ENCODE measurements at places on chromosomes 2 and 18.

DNA sequence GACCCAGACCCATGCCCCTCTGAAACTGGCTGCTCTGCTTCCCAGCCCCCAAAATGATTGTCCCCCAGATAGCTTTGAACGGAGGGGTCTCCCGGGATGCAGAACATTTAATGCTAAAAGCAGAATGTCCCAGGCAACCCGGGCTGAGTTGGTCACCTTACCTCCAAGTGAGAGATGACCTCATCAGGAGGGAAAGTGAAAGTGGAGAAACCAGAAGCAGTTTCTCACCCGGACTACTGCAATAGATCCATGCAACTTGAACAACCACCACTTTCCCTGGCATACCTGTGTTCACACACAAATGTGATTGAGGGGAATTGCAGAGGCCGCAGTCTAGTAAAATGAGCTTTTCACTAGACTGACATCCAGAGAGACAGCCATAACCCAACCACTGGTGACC, 75.3 kb upstream of the NPAS2 start:
- no peak for ATAC-seq

- no peak for ATAC-seq
Observed at GRCh38 chr2:193895226-193895625, 1700.5 kb upstream of the TMEFF2 start.

GRCh38 chr2:16900405-16901025, 234.9 kb upstream of the CYRIA start:
- no peak for ATAC-seq

DNA sequence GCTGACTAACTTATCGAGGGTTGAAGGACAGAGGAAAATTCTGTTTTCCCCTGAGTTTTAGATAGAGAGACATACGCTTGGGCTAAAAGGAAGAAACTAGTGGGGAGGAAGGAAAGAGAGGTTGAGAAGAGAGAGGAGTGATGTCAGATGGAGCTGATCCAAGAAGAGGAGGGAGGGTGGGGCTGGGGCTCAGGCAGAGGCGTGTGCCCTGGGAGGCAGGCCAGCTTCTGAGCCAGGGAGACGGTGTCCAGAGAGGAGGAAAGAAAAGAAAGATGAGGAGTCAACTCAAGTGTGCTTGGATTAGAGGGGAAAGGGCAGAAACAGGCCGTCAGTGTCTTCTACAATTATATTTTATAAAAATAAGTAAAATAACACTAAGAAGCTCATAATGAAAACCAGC, 56.2 kb downstream of the EMILIN2 start:
- peak; percentile 65 for ATAC-seq

GRCh38 chr2:200929334-200930249, 33.9 kb downstream of the ORC2 start:
- no peak for ATAC-seq

- ATAC-seq, result no peak
Observed at GRCh38 chr2:151933266-151933804, 105.1 kb upstream of the ARL5A start.

GRCh38 chr2:58215429-58215828, 25.7 kb downstream of the FANCL start:
- no peak for ATAC-seq

DNA sequence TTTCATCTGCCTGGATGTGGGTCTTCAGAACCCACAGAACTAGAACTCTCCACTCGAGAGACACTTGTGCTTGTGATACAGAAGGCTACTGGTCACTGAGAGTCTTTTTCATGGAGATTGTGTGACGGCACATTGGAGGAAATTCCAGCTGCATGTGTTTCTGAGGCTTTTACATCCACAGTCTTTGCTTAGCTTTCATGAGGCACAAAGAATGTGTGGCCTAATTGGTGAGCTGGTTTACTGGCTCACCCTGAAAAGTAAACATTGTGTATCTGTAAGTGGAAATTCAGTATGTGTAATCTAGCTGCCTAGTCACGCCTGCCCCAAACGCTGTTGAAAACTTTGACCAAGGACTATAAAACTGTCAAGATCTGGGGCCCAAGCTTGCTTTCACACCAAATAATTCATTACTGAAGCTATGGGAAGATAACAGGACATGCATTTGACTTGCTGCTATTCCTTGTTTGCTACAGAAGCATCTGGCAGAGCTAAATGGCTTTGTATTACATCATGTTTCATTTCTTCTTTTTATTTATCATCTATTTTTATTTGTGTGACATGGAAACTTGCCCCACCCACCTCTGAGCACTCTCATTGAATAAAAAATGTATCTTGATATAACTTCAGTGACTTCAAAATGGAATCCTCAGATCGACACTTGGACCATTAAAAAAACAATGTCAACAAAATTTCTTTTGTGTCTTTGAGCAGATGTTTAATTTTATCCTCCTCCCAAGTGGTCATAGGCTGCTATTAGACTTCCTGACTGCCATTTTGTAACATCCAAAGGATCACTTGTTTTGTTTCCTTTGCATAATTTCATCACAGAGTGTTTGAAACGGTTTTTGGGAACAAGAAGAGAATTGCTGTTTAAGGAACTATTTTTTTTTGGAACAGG, 80.2 kb downstream of the EFEMP1 start:
- peak; percentile 35 for ATAC-seq

DNA sequence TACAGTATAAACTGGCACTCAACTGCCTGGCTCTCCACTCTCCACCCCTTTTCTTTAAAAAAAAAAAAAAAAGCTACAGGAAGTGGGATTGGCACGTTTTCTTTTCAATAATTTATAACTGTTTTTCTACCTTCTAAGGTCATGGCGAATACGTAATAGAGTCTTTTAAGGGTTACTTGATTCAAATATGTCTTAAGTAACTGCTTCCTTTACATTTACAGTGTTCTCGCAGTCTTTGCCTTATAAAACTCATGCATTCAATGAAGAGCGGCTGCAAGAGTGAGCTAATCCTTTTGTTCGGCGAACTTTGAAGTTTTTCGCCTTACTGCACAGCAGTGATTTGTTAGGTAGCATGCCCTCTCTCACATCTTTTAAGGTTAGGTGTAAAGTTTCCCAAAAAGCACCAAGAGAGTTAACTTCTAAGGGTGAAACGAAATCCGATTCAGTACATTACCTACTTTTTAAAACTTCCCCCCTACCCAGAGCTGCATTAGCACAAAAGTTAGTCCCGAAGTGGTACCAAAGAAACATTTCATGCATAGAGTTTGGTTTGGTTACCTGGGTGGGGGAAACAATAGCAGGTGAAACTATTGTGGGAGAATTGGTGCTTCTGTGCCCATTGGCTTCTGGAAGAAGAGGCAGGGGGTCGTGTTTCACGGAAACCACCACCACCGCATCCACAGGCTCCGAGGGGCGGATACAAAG, 2.0 kb downstream of the KCTD1 start:
- ATAC-seq, result no peak

GRCh38 chr2:199798831-199799580, 52.0 kb downstream of the FTCDNL1 start:
- peak; percentile 53 for ATAC-seq

- no peak for ATAC-seq
Observed at GRCh38 chr2:171810422-171811244, 83.4 kb downstream of the SLC25A12 start.

GRCh38 chr2:102480285-102481195, 7.5 kb downstream of the SLC9A4 start:
- ATAC-seq, result no peak

GRCh38 chr2:50347358-50348044, 684.4 kb downstream of the NRXN1 start:
- ATAC-seq, result no peak

GRCh38 chr2:238847841-238848690, at the start of gene TWIST2:
TWIST2 (plus strand) TSS chr2:238848085; CDS start chr2:238848216, 131 bp downstream.
- ATAC-seq, result peak; percentile 89

DNA sequence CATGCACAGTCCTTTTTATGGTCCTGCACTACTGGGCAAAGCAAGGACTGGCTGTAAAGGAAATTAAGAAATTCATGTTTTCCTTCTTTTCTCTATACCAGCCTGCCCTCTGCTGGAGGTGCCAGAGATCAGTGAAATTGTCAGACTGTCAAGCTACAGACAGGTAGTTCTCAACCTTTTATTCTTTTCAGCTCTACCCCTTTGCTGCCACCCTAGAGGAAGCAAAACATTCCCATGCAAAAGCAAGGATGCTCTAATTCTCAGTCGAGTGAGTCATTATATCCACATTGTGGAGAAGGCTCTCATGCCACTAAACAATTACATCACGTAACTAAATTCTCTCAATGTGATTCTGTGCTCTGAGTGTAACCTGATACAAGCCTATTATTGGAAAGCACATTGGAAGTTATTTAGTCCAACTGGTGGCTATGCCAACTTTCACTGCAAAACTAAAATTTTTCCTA, 25.0 kb upstream of the RAPGEF4 start:
- ATAC-seq, result no peak

DNA sequence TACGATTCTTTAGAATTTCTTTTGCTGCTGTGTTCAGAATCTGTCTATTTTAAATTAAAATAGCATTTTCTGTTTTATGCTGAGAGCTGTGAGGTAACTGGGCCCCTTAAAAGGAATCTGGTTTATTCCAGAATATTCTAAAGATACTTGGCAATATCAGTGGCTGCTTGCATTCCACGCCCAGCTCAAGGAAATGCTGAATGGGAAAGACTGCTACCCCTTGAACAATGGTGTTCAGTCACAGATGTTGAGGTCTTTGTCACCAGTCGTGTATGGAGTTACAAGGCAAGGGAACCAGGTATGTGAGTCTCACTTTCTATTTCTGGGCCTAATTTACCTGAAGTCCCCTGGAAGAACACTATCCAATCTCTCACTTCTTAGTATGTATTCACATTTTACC, 377.9 kb upstream of the CDH7 start:
- ATAC-seq, result no peak
